ENCODE measurements at places on chromosomes 7 and 10. TPM values are rescaled to one million over a fixed set of nuclear protein-coding genes. Genes with fewer than 3 reads are reported as not detected.

DNA sequence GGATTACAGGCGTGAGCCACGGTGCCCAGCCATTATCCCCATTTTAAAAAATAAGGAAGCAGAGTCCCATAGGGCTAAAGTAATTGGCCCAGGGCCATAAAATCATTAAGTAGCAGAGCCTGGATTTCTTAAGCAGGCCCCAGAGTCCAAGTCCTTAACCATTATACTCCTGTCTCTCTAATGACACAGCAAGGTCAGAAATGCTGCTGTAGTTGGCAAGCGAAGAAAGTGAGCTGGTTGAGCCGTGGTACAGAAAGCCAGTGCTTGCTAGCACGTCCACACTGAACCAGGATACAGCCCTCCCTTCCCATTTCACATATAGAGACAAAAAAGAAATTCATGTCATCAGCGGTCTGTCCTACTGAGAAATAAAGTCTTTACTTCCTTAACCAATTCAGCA is 562.7 kb downstream of the GALNT17 start:
- no peak for DNase-seq

DNA sequence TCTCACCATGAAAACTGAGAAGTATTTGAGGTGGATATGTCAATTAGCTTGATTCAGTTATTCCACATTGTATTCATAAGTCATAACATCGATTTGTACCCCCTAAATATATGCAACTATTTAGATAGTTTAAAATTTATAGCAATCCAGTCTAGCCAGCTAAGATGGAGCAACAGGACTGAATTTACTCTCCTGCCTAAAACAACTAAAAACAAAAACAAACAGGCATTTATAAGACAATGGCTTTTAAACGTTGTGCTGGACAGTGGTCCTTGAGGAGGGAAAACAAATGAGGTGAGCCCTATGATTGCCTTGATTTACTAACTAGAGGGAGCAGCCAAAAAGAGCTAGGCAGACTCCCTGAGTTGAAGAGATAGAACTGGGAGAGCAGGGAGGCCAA is 814 bp upstream of the GPAM start:
- DNase-seq = no peak

DNA sequence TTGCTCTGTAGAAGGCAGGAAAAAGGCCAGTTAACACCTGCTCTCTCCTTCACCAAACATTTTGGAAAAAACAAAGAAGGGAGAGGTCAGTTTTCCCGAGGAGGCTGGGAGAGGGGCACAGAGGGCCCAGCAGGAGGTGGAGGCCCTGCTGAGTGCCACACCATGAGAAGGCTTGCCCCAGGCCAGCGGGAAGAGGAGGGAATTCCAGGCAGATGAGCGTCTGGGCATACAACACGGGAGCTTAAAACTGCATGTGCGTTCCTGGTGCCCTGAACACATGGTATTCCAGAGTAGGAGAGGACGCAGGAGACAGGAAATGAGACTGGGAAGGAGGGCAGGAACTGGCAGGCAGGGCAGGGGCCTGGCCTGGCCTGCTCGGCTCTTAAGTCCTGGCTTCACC is 182.4 kb downstream of the CCDC3 start:
- no peak for DNase-seq

FAM25C gene
- total RNA-seq = not detected

DNA sequence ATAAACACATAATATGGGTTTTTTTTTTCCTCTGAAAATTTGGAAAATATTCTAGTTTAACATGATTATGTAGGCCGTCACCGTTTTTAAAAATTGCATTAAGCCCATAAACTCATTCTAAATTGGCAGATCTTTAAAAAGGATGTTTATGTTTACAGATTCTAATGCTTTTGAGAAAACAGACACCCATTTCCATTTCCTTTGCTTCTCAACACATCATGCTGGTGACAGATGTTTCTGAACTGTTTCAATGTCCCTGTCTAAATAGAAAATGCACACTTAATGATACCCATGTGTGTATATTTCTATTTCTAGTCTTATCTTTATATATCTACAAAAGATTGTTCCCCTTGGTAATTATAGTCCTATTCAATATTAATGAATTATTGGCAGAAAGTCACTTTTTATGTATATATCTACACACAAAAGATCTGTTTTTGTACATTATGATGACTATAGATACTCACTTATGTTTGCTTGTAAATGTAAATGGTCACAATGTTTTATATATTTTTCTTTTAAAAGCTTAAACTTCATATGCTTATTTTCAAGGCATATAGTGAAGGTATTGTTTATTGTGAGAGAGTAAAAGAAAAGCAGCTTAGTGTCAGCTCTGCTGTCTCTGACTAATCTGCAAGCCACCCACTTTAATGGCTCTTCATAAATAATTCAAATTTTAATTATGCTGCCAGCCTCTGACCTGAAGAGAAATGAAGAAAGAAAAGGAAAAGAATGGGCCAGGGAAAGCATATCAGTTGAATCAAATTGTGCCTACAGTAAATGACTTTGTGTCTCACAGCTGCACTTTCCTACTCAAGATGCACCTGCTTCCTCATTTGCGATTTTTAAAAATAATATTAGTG is 179.4 kb downstream of the CACNA2D1 start:
- no peak for DNase-seq
